LHCN-M2 (cell line): ENCODE measurements at places on chromosomes 7 and 10.
A peak's percentile ranks its signal among the peaks of the same experiment; 100 is the strongest.

GRCh38 chr7:113188396-113188795 is 70.0 kb upstream of the SMIM30 start:
- DNase-seq = no peak

DNA sequence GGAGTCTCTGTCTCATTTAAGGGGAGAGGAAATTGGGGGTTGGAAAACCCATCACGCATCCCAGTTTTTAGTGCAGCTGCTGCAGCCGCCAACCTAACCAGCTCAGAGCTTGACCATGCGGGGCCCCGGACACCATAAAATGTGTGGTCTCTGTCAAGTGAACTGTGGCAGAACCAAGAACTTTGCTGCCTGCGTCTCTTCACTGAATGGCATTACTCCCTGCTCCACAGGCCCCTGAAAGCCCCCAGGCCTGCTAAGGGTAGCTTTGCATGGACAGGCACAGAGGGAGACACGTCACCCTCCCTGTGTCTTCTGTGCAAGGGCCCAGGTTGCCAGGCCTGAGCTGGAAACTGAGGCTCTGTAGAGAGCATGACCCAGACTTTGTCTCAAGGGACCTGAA is 144.6 kb upstream of the GPR26 start:
- DNase-seq = no peak

GRCh38 chr10:122162671-122163173 is 108.4 kb upstream of the BTBD16 start:
- no peak for DNase-seq

- no peak for DNase-seq
Observed at GRCh38 chr7:18294411-18294810, 201.1 kb upstream of the HDAC9 start.

DNA sequence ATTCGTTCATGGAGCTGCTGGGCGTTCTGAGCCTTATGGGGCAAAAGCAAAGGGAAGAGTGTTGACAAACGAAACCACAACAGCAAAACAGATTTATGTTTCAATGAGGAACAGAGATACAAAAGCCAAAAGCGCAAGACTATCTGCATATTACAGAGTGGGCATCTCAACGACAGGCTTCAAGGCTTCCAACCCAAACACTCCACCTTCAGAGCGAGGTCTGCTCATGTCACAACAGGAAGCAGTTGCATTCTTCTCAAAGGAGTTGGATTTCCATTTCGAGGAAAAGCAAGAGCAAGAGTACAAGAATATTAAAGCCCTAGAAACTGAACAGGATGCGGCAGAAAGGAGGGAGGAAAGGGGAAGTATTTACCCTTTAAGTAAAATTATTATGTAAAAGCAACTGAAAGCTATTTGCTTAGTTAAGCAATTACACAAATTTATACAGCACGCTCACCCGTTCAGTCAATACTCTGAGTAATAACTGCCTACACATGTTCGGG is 189.3 kb downstream of the ELMO1 start:
- DNase-seq = no peak

DNA sequence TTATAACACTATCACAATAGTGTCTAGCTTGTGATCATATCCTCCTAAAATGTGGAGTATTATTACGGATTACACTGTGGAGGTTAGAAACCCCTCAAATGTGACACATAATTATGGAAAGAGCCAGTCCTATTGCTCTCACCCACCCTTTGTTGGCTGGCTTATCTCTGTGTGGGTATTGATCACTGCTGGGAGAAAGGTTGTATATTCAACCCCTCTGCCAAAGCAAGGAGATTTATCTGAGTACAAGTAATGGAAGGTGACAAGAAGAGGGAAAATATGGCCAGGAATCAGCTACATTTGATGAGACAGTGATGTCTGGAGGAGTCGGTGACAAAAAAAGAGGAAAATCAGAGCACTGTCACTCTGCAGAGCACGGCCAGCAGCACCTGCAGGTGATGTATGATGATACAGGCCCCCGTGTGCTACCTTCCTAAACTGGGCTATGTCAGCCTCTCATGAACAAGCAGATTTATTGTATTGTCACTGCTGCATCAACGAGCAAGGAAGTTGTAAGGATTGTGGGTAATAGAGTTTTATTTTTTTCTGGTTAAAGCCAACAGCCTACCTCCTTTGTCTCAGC is 235.3 kb downstream of the PHF14 start:
- no peak for DNase-seq

GRCh38 chr10:11755512-11756263 is 13.5 kb downstream of the ECHDC3 start:
- no peak for DNase-seq

DNA sequence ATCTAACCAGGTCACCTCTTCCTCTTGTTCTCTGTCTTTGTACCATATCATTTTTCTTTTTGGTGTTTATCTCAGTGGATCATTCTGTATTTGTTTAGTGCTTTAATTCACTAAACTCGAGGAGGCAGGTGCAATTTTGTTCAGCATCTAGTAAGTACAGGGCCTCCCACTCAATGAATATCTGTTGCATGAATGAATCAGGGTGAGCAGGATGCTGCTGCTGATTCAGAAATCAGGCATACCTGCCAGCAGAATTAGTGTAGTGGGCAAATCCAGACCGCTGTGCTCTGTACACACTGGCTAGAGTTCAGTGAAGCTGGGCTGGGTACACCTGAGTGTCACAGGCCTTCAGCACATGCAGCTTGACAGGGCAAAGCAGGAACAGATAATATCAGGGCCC is 511.9 kb downstream of the SUGCT start:
- no peak for DNase-seq

GRCh38 chr7:45921699-45922519 is 837 bp upstream of the IGFBP3 start:
- DNase-seq = peak; percentile 74

GRCh38 chr10:61600399-61600798 is 62.3 kb upstream of the CABCOCO1 start:
- no peak for DNase-seq

DNA sequence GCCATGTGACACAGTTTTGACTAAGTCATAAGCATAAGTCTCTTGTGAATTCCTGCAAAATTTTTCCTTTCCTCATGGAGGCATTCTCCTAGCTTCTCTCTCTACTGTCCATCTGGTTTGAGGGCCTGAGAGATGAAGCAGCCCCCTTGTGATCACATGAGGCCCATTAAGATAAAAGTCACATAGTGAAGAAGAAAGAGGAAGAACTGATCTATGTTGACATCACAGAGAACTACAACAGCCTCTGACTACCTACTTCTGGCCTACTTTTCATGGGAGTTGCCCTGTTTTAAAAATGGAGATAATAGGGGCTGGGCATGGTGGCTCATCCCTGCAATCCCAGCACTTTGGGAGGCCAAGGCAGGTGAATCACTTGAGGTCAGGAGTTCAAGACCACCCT is 50.4 kb downstream of the TFEC start:
- no peak for DNase-seq

GRCh38 chr10:125114761-125115391 is 45.5 kb downstream of the CTBP2 start:
- no peak for DNase-seq

DNA sequence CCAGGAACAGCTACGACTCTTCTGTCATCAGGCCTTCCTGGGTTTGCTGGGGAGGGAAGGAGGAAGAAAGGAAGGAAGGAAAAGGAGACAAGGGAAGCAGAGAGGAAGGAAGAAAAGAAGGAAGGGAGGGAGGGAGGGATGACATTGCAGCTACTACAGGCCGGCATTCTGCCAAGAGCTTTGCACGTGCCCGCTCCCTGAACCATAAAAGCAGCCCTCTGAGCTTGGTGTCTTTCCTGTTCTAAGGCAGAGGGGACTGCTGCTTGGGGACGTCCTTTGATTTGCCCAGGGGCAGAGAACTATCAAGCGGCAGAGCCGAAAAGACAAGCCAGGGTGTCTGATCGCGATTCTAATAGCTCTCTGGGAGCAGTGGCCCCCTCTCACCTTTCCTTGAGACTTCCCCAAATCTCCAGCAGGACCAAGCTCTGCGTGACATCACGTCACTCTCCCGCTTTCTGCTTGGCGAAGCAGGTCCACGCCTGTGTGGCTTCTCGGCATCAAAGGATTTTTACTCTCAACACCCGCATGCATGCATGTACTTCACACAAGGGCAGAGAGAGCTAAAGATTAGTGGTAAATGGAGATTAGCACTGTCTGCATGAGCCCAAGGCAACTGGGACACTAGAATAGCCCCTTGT is 167.8 kb upstream of the AUTS2 start:
- DNase-seq = no peak

DNA sequence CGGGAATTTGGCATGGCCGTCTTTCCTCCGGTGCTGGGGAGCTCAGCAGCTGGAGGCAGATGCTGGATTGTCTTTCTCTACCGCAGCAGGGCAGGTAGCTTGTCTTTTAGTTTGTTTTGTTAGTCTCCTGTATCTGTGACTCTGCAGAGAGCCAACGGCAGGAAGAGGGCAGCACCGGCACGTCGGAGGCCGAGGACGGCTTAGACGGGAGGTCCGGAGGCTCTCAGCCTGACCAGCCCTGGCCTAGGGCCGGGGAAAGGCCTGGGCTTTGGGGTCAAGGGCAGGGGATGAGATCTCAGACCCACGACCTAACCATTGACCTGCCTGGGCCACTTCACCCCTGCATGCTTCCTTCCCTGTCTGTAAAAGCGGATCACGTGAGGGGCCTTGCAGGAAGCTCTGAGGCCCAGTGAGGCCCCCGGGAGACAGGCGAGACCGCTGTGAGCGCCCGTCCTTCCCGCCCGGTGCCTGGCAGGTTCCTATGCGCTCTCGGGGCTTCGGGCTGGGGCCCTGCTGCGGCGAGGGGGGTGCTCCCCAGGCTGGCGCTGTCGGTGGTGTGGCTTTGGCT is 72.7 kb downstream of the LHPP start:
- no peak for DNase-seq

GRCh38 chr7:37201876-37202198 is 246.8 kb downstream of the ELMO1 start:
- DNase-seq = no peak

DNA sequence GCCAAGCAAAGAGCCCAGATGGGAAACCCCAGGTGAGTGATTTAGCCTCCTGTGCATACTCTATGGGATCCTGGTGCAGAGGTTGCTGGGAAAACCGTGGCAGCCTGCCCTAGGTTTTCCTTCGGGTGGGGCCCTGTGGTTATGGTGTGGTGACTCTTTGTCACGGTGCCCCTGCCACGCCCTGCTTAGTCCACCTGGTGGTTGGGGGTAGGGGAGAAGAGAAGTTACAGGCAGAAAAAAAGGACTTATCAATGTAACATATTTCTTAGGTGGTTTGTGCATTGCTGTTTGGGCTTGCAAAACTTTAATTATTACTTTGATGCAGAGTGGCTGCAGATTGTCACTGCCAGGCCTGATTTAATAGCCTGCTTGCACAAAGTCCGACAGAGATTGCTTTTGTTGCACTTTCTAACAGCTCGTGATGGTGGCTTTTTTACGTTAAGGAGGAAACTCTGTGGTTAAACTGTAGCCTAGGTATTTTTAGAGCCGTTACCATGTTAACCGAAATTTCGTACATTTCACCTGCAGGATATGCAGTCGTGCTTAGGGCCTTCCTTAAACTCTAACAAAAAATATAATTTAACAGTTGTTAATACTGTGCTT is 197.4 kb downstream of the RNLS start:
- no peak for DNase-seq

GRCh38 chr7:129134356-129134987 is 10.0 kb upstream of the TSPAN33 start:
- DNase-seq = no peak

DNA sequence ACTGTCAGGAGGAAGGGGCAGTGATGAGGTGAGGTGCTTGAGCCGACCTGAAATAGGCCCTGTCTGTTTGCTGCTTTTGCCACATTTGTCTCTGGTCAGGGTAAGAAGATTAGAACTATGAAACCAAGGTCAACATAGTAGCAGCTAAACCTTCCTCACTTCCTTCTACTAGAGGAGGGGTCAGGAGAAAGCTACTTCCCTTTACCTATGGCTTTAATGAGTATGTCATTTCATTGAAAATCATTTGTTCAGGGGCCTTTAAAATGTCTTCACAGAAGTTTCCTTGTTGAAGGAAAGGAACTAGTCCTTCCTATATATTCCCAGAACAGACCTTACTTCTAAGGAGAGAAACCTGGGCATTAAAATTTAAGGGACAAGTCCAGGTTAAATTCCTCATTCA is 19.0 kb downstream of the HYAL4 start:
- DNase-seq = no peak

DNA sequence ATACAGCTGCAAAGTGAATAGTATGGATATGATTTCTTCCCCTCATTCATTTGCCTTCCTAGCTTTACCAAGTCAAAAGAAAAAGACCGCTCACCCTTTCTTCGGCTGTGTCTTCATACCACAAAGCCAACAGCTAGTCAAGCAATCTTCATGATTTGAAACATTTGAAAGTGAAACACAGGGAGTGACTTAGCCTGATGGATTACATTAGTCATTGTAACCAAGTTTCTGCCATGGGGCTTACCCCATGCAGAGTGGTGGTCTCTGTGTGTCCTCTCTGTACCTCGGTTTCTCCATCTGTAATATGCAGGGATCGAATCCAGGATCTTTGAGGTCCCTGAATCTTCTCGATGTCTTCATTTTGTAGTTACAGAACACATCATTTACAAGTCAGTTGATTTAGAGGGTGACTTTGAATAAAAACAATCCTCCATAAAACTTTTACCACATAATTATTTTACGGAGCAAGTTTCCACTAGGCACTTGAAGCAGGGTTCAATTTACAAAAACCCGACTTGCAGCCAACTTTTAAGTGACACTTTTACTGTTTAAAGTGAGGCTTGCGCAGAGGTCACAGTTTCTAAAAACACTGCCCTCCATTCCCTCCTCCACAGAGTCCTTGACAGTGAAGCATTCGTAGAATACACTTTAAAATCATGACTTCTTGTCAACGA is 2.2 kb upstream of the LGI1 start:
- no peak for DNase-seq

DNA sequence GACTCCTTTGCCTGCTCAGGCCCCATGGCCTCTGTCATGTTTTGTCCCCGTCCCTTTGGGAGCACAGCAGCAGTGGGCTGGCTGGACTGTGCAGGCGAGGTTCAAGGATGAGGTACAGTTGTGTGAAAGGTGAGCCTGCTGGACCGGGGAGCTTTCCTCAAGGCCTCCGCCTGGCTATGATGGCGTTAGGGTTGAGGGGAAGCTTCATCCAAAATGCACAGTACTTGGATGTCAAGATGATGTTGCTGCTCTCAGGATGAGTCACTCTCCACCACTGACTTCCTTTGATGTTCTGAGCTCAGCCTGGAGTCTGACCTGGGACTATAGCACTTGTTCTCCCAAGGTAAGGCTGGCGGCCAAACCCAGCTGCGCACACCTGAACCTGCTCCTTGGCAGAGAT is 152.7 kb upstream of the SHH start:
- peak; percentile 29 for DNase-seq

DNA sequence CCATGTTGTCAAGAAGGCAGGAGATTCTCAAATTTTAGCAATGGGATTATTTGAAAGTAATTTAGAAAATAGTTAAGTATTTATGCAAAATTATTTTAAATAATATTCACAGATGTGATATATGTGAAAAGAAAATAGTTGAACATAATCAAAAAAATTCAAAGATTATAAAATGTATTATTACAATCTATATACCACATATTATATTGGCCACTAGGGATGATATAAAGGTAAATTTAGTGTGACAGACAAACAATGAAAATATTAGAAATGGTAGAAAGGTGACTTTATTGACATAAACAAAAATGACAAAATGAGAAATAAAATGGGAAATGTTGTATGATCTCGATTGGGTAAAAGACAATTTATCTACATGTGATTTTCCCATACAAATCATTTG is 385.5 kb downstream of the PCDH15 start:
- DNase-seq = no peak
